Natural killer cell (primary cell): ENCODE measurements at places on chromosomes 7 and 10. TPM values are rescaled to one million over a fixed set of nuclear protein-coding genes. Genes with fewer than 3 reads are reported as not detected.
A peak's percentile ranks its signal among the peaks of the same experiment; 100 is the strongest.

DNA sequence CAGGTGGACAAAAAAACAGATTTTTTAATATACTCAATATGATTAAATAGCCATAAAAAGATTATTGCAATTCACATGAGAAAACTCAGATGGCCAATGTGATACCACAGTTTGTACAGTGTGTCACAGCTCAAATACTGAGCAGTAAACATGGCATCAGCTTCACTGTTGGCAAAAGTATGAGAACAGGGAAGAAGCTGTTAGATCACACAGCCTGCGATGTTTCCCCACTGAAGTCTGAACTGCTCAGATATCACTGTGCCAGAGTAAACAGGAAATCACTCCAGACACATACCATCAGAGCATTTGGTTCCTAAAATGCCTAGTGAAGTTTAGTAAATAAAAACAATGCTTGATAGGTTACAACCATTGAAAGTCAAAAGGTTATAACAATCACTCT is 347.8 kb downstream of the ETV1 start:
- no peak for DNase-seq

DNA sequence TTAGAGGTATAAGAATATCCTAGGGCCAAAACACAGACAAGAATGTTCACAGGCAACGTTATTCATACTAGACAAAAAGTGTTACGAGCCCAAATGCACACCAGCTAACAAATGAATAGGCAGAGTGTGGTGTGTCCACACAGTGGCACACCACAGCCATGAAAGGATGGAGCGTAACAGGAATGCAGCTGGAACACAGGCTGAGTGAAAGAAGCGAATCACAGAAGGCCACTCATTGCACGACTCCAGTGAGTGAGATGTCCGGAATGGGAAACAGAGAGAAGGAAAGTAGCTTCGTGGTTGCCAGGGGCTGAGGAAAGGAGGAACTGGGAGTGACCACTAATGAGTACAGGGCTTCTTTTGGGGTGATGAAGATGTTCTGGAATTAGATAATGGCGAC is 198.8 kb downstream of the TNS3 start:
- no peak for DNase-seq

DNA sequence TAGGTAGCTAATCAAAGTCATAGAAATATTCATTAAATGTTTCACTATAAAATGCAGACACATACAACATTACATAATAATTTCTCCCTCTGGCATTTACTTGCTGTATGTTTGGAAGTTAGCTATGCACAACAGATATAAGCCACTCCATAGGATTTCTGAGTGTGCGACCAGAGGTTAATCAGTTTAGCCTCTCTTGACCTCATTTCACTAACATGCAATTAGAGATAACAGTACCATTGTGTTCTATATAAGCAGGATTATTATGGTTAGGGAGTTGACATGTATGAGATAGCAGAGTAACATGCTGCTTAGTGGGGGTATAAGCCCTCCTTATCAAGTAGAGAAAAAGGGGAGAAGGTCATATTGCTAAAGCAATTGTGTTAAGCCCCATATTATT is 26.4 kb downstream of the GLUD1 start:
- no peak for DNase-seq

DNA sequence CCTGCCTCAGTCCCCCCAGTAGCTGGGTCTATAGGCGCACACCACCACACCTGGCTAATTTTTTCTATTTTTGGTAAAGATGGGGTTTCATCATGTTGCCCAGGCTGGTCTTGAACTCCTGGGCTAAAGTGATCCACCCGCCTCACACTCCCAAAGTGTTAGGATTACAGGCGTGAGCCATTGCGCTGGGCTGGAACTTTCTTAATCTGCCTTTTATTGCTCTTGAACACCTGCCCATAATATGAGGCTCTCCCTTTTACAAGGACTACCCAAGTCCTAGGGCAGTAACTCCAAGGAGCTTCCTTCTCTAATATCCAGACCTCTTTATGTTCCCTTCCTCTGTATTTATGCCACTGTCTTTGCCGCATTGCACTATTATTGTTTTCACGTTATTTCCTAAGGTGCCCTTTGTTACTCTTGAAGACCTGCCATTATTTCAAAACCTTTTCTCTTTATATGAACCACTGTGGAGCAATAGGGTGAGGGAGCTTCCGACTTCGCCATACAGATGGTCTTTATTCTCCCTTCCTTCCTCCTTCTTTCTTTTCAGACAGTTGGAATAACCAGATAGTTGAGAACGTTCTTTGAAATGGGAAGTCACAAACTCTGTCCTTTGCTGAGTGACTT is 36.3 kb upstream of the TCF7L2 start:
- no peak for DNase-seq

- no peak for DNase-seq
Observed at GRCh38 chr7:91568138-91568537, 303.9 kb downstream of the FZD1 start.

DNA sequence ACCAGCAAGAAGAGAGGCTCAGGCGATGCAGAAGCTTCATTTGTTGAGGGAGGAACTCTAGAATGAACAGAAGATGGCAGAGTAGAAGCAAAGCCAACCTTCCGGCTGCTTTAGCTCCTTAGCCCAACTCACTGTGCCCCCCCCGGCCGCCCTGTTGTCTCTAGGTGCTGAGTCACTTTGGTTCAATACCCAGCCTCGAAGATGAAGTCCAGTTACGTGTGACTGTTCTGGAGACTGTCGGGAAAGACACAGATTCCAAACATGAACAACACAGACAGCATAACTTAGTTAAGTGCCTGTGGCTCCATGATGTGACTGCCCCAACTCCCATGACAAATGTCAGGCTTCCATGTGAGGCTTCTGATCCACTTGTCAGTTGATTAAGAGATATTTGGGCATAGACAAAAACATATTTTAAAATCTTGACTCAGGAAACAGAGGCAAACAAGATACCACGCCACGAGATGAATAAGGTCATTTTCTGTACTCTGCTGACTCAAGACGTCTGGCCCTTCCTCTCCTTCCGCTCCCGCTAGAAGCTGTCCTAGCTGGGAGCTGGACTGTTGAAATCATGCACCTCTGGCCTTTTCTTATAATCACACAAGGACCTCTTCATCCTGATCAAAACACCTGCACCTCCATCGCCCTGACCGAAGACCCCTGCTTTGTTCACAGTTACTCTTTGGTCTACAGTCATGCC is 199.3 kb downstream of the FRMD4A start:
- DNase-seq: no peak

DNA sequence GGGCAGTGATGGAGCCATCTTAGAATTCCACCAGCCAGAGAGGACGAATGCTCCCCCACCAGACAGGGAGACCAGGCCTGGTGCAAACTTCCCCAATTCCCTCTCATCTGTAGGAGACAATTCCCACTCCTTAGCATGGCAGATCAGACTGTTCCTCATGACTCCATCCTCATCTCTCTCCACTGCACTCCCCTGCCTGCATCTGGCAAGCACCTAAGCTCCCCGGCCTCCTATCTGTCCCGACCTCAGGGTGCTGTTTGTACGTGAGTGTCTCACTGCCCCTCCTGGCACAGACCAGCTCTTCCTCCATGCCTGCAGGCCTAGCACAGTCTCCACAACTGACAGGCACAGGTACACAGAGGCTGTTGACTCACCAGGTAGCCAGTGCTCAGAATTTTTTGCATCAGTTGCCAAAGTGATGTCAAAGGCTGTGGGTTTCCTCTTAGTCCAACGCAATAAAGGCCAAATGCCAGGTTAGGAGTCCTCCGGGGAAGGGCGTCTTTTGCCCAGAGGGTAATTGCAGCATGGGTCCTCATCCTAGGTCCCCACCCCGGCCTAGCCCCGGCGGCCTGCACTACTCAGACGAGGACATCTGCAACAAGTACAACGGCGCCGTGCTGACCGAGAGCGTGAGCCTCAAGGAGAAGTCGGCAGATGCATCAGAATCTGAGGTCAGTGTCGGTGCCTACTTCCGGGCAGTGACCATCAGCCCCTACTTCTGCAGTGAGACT is 436.8 kb upstream of the FOXK1 start:
- DNase-seq: no peak

- no peak for DNase-seq
Observed at GRCh38 chr10:95248989-95249388, 41.8 kb downstream of the PDLIM1 start.

- no peak for DNase-seq
Observed at GRCh38 chr7:25314094-25314730, 85.9 kb upstream of the NPVF start.

GRCh38 chr7:72403458-72404076 is 8.6 kb downstream of the CALN1 start:
- DNase-seq: peak; percentile 4

Gene LAMB4
- total RNA-seq: not detected

Gene FAM20C
- total RNA-seq: 8.6 TPM

Gene AGR2
- not detected for total RNA-seq
